ENCODE measurements at places on chromosomes 7 and 10.

- DNase-seq, result no peak
Measured at GRCh38 chr10:97169063-97169462, 16.7 kb downstream of the SLIT1 start.

DNA sequence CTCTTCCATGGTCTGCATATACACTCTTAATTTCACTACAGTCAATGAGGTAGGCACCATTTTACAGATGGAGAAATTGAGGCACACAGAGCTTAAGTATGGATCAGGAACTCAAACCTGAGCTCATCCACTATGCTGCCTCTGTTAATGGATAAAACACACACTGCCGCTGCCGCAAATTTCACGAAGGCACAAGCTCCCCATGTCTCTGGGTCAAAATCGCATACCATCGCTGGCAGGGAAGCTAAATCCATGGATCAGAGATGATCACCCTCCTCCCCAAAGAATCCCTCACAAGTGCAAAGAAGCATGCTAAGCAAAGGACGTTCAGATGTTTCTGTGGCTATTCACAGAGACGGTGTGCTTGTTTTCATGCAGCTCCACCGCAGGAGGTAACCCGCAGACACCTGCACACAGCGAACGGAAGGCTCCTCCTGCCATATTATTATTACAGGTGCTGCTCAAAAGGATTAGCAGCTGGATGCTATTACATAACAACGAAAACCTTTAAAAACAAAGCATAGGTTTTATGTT, 109.3 kb downstream of the UBE2H start:
- no peak for DNase-seq

GRCh38 chr10:13706604-13707003, 119.8 kb downstream of the PRPF18 start:
- no peak for DNase-seq

GRCh38 chr10:42937649-42938180, 139.2 kb upstream of the RET start:
- no peak for DNase-seq

DNA sequence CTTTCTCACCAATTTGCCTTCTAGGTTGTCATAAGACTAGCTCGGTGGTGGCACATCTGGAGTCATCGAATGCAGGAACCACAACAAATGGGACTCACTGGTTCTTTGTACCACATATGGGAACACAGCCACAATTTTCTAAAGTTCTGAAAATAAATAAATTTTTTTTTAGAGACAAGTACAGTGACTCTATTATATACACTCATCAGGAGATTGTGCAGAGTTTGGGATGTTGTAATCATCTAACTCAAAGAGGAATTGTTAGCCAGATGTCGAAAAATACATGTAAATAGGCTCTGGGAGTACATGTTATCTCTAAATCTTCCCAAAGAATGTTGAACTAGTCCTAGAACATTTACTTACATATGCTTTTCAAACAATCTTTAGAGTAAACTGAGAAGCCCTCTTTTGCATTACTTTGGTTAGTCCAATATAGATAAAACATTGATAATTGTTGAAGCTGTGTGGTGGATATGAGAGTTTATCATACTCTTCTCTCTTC, 19.6 kb upstream of the SEPTIN7 start:
- DNase-seq, result no peak
